Stimulated activated CD4-positive, alpha-beta T cell treated with anti-CD3 and anti-CD28 coated beads, Interleukin-4, amount 100 ng/mL, for 24 hours (primary cell): ENCODE measurements at places on chromosomes 2 and 18.

- DNase-seq: no peak
Measured at GRCh38 chr2:33110461-33110860, 163.7 kb downstream of the LTBP1 start.

GRCh38 chr2:120677696-120678247 lies 57.9 kb upstream of the GLI2 start:
- no peak for DNase-seq

DNA sequence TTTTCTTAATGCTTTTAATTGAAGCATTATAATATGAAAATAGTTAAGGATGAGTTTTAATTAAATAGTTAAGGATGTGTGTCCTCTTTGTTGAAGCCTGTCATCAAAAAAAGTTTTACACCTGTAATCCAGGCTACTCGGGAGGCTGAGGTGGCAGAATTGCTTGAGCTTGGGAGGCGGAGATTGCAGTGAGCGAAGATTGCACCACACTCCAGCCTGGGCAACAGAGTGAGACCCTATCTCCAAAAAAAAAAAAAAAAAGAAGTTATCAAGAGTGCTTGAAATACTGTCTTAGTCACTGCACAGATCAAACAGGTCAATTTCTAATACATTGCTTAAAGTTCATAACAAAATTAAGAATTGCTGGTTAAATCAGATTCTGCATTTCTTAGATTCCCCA lies 193.6 kb downstream of the CD226 start:
- no peak for DNase-seq

- DNase-seq: peak; percentile 44
Measured at GRCh38 chr2:84969511-84970209, 1.3 kb upstream of the KCMF1 start.

GRCh38 chr2:37068686-37069085 lies 15.5 kb downstream of the HEATR5B start:
- no peak for DNase-seq

DNA sequence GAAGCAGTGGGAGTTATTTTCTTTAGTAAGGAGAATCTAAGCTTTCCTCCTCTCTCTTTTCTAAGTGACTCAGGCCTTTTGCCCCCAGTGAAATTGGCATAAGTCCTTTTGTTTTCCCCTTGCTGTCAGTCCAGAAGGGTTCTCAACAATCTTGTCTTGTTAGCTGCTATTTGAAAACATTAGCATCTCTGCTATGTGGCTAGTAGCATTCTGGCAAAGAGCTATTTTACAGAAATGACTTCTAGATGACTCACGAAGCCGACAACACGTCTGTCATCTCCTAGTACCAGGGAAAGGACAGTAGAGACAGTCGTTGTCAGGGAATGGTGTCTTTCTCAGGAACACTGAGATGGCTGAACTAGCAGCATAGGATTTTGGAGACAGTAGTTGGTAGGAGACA lies 14.7 kb downstream of the SMARCAL1 start:
- DNase-seq: no peak
